ENCODE measurements at places on chromosomes 4 and X.

DNA sequence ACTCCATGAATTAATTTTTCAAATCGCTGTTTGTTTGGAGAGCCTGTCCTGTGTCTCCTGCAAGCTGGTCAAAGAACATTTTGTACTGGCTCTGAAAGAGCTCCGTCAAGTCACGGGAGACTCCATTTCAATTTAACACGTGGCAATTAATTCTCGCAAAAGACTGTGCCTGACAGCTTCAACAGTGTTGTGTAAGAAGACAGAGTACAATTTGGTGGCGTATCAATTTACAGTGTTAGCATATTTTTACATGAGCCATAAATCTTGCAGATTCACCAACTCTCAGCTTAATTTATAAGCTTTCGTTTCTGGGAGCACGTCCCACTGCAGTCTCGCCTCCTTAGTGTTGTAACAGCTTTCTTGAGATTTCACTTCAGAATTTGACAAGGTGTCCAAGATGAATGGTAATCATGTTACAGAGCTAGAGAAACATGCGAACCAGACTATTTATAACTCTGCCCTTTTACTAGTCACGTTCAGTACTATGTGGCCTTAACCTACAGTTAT is 70.8 kb downstream of the RWDD4 start:
- DNase-seq = peak; percentile 37

GRCh38 chr4:25807102-25807728 is 55.6 kb downstream of the SEL1L3 start:
- DNase-seq = no peak

GRCh38 chrX:27840881-27841280 is 33.1 kb downstream of the MAGEB10 start:
- no peak for DNase-seq

DNA sequence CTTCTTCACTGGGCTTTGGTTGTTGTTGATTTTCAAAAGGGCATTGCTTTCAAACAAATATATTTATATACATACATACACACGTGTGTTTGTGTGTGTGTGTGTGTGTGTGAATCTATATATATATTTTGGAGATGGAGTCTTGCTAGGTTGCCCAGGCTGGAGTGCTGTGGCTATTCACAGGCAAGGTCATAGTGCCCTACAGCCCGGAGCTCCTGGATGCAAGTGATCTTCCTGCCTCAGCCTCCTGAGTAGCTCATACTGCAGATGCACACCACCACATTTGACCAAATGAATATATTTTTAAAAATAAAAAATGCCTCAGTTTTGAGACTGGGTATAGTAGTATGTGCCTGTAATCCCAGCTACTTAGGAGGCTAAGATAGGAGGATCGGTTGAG is 34.4 kb downstream of the FRAS1 start:
- no peak for DNase-seq

DNA sequence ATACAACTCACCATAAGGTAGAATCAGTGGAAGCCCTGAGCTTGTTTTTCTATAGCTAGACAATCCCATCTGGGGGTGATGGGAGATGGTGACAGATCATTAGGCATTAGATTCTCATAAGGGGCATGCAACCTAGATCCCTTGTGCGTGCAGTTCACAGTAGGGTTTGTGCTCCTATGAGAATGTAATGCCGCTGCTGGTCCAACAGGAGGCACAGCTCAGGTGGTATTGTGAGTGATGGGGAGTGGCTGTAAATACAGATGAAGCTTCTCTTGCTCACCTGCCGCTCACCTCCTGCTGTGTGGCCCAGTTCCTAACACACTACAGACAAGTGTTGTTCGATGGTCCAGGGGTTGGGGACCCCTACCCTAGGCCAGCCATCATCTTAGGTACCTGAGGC is 5.9 kb upstream of the GATB start:
- no peak for DNase-seq

DNA sequence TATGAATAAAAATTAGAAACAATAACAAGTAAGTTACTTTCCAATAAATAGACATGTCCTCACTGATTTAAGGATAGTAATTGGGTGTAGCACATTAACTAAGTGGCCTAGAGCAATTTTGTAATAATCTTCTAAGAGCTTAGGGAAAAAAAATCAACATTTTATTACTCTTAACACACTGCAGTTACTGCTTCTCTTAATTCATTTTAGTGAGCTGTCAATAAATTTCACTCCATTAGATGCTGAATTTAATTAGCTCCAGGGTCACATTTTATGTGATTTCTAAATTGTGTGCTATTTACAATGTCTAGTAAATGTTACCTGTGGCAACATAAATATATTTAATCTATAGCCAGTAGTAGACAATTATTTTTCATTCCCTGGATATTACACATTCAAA is 612.0 kb downstream of the C4orf33 start:
- no peak for DNase-seq

DNA sequence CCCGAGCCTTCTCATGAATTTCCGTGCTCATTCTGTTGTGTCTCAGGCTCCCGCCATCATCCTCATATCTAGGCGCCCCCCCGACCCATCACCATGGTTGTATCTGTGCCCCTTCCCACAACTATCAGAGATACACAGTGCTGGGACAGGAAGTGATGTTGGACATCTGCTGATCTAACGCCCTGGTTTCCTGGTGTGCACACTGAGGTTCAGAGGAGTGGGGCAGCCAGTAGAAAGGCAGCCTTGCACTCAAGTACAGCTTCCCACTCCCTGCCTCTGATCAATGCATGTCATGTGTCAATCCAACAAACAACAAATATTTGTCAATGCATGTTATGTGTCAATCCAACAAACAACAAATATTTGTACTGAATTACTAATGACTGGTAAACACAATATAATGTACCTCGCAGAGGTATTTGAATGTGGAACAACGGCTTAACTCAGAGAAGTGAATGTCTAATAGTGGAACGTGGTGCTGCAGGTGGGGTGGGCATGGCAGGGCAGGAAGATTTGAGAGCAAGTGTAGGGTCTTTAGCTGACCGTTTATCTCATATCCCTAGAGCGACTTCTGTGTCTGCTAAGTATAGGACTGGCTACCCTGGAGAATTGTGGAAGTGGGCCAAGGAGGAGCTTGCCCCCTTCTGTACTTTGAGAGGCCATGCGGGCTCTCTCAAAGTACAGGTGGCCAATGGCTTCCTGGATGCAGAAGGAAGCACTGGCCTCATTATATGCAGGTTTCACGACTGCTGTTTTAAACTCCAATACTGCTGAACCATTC is 10.3 kb upstream of the SEL1L3 start:
- DNase-seq = no peak

DNA sequence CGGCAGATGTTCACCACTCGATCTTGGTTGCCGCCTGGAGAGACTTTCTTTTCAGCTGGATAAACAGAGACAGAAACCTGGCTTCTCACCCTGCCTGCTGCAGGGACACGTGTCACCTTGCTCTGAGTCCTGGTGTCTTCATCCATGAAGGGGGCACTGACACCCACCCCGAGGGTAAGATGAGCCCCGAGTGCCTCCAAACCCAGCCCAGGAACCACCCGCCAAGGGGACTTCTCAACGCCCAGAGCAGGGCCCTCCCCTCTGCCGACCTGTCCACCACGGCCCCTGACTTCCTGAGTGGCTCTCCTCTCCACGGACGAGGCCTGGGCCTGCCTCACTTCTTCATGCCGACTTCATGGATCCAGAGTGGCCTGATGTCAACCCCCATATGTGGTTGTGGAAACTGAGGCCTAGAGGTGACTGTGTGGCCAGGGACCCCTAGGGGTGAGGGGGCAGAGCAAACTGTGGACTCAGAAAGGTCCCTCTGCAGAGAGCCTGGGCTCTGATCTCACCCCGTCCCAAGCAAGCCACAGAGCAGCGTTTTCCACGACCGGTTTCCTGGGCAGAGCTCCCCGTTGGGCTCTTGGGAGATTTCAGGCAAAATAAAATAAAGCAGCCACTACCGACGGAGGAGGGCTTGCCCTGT is 5.1 kb downstream of the ADRA2C start:
- no peak for DNase-seq

DNA sequence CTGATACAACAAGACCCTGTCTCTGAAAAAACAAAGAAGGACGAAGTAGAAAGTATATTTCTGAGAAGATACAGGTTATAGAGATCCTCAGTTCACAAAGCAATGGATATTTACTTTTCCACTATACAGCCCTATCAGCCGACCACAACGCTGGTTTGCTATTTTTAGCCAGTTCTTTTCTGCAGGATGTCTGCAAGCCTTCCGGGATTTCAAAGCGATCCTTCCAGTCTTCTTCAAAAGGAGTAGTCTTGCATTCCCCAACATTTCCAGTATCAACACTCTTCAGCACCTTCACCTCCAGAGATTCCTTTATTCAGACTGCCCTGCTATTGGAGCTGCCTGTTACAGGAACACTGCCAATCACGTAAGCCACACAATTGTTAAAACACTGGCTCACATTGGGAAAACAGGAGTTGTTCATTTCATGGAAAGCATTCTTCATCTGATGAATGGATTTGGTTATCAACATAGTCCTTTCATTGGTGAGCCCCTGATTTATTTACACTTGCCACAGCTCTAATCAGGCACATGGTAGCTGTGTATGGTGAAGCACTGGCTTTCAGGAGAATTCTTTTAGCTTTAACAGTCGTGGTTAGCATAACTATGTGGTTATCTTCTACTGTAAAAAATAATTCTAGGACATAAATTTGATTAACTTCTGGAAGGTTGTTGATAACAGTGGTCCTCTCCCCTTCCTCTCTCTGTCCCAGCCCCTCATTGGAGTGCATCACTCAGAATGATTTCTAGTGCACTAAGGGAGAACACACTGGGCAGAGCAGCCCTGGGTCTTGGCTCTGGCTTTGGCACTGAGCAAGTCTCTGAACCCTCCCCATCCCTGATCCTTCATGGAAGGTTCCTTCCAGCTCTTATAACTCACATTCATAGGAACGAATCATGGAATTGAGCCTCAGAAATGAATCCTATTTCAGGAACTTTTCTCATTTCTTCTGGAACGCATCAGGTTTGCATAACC is 109.9 kb upstream of the SORBS2 start:
- no peak for DNase-seq

- DNase-seq = no peak
These were observed 4.5 kb downstream of the NBDY start for GRCh38 chrX:56733459-56734046.

DNA sequence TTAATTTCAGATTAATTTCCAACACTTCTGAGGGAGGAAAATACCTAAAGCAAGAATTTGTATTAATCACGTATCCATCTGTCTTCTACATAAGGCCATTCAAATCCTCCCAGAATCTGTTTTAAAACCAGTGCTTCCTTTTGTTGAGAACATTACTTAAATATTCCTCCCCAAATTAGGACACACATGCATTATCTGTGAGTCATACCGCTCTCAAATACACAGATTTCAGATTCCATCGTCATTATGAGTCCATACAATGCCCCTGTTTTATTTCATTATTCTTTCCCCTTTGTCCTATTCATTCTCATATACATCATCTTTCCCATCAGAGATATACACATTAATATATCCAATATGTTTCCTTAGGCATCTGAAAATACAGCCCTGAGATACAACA is 57.3 kb upstream of the PRSS12 start:
- no peak for DNase-seq

GRCh38 chr4:150070464-150071170 is 7.6 kb upstream of the DCLK2 start:
- DNase-seq = no peak

DNA sequence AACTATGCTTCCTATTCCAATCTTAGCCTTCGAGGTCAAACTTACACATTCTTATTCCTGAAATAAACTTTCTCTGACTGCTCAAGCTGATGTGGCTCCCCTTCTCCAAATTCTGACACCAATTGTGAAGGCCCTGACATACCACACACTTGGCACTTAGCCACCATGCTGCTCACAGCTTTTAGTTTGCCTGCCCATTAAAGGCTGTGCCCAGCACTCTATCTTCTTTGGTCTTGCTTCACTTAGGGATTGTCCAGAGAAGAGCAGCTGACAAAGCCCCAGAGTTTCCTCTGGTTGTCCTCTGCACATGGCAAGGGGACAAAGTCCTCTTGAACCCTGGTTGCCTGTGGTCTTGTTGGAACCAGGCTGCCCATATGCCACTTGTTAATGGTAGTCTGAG is 126.1 kb downstream of the ARHGEF9 start:
- DNase-seq = no peak

DNA sequence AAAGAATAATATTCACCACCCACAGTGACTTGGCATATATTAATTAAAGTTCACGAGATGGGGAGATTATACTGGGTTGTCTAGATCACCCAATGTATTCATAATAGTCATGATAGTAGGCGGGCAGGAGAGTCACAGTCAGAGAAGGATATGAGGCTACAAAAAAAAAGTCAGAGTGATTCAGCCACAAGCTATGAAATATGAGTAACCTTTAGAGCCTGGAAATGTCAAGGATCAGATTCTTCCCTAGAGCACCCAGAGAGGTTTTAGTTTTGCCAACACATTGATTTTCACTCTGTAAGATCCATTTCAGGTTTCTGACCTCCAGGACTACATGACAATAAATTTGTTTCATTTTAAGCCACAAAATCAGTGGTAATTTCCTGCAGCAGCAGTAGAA is 501.9 kb downstream of the GABRG1 start:
- DNase-seq = no peak

DNA sequence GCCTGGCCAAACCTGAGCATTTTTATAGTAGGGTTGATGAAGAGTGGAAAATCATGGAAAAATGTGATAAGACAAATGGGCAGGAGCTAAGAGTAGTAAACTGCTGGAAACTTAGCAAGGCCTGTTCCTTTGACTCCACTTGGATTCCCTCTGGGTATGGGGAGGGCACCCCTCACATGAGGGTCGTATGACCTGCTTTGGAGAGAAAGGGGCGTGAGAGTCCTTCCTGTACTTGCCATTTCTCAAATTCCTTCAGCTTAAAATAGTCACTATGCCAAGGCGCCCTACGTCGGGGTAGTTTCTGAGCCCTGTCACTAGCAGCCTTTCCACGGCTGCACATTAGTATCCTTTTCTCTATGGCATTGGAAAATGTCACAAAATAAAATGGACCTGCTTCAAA is 49.1 kb downstream of the GPRIN3 start:
- DNase-seq = no peak

DNA sequence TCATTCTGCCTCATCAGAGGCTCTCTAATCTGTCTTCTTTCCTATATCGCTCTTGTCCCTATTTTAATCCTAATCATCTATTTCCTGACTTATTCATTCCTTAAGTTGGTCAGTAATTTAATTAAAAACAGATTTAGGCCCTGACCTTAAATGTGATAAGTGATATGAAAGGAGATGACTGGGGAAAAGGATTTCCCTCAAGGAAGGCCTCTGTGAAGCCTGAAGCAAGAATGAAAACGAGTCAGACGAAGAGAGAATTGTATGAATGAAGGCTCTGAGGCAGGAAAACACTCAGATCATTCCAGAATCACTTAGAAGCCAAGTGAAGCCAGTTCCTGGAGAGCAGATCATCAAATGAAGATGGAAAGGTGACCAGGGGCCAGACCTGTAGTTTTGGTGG is 22.1 kb downstream of the PKD2 start:
- DNase-seq = no peak

DNA sequence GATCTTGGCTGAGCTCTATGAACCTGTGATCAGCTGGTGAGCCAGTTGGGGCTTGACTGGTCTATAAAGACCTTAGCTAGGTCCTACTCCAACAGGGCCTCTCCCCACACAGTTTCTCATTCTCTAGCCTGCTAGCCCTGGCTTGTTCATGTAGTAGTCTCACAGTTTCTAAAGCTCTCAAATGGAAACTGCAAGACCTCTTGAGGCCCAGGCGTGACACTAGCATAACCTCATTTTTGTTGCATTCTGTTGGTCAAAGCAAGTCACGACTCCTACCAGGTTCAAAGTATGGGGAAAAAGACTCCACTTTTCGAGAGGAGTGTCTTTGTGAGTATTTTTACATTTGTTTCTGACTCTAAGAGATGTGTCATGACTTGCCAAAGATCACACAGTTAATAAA is 50.9 kb downstream of the CEP44 start:
- DNase-seq = no peak

- no peak for DNase-seq
These were observed 289.4 kb downstream of the INPP4B start for GRCh38 chr4:142556570-142557238.

Data from right kidney (tissue), 9 donors.